GM18507 (cell line): ENCODE measurements at places on chromosomes 13 and 19.

DNA sequence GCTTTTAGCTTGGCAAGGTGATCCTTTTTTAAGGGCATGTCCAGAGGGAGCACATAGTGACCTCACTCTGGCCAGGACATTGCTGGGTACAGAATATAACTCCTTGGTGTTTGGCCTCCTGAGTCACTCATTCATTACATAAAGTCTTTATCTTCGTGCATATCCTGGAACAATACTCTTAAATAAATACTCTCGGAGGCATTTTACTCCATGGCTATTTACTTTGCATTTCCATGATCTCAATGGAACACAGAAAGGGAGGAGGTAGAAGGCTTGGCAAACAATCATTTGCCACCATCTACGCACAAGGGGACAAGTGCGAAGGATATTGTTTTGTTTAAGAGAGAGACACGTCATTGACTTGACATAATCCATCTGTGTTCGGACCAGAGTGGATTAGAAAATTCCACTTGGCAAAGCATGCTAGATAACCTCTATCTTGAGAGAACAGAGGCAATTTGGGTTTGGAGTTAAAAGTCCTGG is 210.0 kb downstream of the IRS2 start:
- no peak for DNase-seq

- DNase-seq, result no peak
Observed at GRCh38 chr19:2012941-2013682, 2.4 kb downstream of the BTBD2 start.

DNA sequence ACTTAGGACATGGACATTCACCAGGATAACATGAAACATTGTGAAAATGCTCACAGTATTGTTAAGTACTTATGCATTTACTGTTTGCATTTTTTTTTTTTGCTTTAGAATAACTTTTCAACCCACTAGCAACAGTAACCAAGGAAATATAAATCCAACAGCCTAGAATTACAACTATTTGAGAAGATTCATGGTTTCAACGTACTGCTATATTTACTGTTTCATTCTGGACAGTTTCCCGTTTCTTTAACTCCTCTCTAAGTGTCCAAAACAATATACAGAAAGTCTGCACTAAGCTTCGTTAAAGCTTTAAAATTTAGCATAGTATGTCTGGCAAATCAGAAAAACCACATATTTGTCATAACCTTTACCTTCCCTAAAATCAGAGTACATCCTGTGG is 2.7 kb downstream of the SMAD9 start:
- DNase-seq, result no peak

- no peak for DNase-seq
Observed at GRCh38 chr19:18771328-18772242, 19.5 kb downstream of the COMP start.
